Naive thymus-derived CD8-positive, alpha-beta T cell (primary cell): ENCODE measurements at places on chromosomes 1 and 21.

DNA sequence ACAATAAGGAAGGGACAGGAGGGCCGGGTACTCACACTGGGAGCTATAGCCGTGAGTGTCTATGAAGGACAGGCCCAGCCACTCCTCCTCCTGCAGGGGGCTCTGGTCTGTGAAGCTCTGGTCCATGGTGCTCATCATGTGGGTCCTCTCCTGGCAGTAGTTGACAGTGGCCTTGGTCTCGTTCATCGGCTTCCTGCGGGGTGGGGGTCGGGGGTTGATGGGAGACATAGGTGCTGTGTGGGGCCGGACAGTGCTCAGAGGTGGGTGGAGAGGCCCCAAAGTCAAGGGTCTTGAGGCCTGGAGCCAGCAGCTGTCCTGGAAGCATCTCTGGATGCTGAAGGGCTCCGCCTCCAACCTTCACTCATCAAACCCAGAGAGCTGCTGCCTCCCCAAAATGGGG, 260.4 kb downstream of the PTPRU start:
- DNase-seq = no peak

GRCh38 chr1:191290441-191290840, 812.8 kb upstream of the BRINP3 start:
- no peak for DNase-seq

GRCh38 chr1:231424950-231425805, 3.1 kb upstream of the EGLN1 start:
- DNase-seq = no peak

DNA sequence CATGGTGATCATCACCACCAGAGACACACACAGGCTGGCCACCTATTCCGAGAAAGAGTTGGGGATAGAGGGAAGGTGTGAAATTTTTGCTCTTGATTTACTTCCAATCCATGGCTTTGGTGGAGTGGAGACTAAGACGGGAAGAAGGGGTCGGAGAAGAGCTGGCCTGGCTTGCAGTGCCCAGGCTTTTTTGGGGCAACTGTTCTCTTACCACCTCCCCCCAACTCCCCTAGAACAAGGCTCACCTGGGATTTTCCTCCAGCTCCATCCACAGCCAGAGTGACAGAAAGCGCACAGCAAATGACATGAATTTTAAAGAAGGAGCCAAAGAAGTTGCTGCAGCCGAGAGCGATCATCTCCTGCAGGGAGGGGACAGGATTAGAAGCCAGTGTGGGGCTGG, 16.0 kb downstream of the SLC26A9 start:
- no peak for DNase-seq

DNA sequence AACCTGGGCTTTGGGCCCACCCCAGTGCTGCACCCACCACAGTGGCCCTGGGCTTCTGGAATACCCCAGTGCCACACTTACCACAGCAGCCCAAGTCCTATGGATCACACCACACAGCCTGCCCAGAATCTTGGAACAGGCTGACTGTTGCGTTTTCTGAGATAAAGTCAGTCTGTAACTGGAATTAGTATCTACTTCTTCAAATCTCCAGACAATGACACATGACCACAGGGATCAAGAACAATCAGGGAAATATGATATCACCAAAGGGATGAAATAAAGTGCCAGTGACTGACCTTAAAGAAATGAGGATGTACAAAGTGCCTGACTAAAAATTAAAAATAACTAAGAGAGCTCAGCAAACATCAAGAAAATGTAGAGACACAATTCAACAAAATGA, 239.7 kb upstream of the PLD5 start:
- DNase-seq = no peak

DNA sequence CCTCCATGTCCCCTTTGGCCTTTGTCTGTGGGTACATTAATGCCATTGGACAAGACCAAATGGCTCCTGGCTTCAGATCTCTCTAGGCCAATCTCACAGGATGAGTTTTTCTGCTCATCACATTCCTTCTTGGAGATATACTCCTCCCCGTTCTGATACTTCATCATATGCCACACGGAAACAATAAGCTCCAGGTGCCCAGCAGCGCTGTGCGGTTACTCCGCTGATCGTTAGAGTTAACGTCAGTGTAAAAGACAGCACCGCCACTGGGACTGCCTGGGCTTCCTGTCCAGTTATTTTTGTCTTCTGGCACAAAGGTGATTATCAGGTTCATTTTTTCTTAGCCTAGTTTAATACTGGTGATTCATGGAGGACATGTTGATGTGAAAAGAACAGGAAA, 22.5 kb downstream of the CACHD1 start:
- no peak for DNase-seq

DNA sequence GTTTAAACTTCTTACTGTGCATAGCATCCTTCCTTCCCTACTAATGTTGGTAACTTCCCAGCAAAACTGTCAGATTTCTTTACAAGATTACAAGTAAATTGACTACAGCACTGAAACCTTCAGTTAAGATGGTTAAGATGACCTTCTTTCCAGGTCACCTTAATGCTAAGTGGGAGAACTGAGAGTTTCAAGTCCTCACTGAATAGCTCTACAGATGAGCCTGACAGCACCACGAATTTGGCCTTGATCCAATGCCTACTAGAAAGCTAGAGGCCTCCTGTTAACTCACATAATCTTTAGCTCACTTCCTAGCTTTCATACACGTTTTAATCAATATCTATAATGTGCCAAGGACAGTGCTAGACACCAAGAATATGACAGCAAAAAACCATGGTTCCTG, 276.0 kb upstream of the PLD5 start:
- no peak for DNase-seq

- peak; percentile 95 for DNase-seq
Measured at GRCh38 chr1:2133039-2133878, 61.3 kb downstream of the FAAP20 start.

GRCh38 chr1:16260814-16261213, 23.8 kb upstream of the CPLANE2 start:
- DNase-seq = no peak

DNA sequence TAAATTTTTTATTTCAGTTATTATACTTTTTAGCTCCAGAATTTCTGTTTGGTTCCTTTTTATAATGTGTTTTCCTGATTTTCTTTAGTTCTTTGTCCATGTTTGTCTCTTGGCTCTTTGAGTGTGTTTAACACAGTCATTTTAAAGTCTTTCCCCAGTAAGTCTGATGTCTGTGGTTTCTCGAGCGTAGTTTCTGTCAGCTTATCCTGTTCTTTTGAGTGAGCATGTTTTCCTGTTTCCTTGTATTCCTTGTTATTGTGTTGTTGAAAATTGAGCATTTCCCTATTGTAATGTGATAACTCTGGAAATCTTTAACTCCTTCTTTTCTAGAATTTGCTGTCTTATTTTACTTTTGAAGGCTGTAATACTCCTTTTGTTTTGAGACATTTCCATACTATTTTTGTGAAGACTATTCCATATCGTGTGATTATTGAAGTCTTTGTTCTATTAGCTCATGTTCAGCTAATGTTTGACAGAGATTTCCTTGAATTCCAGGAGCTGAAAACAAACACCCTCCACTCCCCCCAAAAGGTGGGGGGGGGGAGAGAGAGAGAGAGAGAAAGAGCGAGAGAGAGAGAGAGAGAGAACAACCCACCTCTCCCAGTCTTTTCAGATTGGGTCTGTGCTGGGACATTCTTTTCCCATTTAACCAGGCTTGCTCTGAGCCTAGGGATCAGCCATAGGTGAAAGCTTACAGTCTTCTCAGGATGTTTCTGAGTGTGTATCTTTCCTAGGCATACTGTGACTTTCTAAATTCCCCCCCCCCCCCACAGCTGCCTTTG, 38.3 kb downstream of the SDCCAG8 start:
- no peak for DNase-seq

DNA sequence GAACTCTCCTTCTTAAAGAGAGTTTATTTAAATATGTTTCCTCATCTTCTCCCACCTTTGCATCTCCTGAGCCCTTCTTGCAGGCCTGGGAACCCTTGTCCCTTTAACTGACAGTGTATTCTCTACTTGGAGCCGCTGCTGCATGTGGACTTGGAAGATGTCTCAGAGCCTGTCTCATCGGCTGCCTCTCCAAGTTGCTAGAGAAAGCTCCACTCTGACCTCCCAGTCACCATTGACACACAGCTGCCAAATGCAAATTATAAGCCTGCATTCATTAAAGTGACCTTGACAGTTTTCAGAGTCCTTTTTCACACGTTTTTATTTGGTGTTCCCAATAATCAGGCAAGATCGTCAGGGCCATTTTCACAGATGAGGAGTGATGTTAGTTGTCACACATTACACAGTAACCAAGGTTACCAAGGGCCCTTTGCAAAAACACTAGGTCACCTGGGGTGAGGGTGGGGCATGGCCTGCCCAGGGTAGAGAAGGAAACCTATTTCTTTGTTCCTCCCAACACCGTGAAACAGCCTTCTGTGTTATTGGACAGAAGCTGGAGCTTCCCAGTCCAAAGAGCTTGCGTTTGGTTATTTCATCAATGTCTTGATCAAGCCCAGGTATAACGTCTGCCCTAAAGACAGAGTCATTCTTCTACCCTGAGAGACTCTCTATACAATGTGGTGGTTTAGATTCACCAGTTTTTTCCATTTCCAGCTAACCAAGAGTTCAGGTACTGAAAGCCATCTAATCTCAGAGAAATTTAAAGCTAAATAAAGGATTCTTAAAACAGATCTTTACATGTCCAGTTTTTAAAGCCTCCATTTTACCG, 164.1 kb downstream of the GALNT2 start:
- DNase-seq = no peak

DNA sequence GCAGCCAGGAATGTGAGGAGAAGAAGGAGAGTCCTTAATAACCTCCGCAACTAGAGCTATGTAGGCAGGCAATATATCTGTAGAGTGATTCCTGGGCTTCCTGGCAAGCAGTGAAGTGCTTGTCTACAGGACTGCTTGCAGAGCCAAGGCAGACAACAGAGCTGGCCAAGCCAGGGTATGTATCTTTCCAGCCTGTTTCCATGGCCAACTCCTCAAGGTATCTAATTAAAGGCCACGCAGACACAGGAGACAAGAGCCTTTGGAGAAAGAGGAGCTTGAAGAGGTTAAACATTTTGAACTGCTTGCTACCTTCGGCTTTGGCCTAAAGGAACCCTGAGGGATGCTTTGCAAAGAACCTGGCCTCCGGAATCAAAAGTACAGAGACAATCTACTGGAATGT, 137.4 kb downstream of the PIGK start:
- DNase-seq = no peak

- DNase-seq = no peak
Measured at GRCh38 chr21:28884481-28884880, 108.2 kb downstream of the LTN1 start.

GRCh38 chr1:228511546-228512445, 24.6 kb downstream of the RNF187 start:
- no peak for DNase-seq

DNA sequence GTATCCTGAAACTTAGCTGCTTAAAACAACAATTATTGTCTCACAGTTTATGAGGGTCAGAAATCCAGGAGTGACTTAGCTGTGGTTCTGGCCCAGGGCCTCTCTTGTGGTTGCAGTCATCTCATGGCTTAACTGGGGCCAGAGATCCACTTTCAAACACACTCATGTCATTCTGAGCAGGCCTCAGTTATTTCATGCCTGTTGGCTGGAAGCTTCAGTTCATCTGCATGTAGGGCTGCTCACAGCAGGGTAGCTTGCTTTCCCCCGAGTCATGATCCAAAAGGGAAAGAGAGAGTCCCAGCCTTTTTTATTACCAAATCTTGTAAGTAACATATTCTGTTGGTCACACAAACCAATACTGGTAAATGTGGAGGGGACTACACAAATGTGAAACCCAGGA, 96.6 kb upstream of the B3GALT2 start:
- DNase-seq = no peak

- no peak for DNase-seq
Measured at GRCh38 chr1:2528016-2528415, 1.6 kb upstream of the PANK4 start.

DNA sequence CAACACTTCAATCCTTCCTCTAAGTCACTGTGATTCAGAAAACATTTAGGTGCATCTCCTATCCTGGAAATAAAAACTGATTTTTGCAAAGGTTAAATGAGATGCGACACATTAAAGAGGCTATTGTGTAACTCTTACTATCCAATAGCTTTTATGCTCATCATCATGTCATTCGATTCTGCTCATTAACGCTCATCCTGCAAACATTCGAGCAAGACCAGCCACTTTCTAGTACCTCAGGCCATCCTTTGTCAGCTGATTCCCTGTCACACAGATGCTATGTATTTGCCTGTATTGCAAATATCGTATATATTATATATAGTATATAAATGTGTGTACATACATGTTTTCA, 131.6 kb downstream of the TLR5 start:
- DNase-seq = no peak

- DNase-seq = no peak
Measured at GRCh38 chr1:204192046-204192445, 4.2 kb downstream of the KISS1 start.

- DNase-seq = no peak
Measured at GRCh38 chr1:32405672-32406467, 11.6 kb upstream of the BSDC1 start.

DNA sequence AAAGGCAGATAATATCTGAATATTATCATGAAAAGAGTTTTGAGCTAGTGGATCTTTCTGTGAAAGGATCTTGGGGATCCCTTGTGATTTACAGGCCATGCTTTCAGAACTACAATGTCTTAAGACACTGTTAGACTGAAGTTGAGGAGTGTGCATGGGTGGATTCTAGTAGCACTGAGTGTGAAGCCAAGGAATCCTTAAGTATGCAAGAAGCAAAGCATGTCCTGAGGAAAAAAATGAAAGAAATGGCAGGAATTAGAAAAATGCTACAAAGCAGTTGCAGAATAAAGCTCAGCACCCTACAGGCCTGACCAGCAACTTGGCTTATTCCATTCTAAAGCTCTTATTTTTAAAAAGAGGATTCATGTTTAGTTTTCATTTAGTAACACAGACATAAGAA, 11.9 kb downstream of the STX6 start:
- no peak for DNase-seq

DNA sequence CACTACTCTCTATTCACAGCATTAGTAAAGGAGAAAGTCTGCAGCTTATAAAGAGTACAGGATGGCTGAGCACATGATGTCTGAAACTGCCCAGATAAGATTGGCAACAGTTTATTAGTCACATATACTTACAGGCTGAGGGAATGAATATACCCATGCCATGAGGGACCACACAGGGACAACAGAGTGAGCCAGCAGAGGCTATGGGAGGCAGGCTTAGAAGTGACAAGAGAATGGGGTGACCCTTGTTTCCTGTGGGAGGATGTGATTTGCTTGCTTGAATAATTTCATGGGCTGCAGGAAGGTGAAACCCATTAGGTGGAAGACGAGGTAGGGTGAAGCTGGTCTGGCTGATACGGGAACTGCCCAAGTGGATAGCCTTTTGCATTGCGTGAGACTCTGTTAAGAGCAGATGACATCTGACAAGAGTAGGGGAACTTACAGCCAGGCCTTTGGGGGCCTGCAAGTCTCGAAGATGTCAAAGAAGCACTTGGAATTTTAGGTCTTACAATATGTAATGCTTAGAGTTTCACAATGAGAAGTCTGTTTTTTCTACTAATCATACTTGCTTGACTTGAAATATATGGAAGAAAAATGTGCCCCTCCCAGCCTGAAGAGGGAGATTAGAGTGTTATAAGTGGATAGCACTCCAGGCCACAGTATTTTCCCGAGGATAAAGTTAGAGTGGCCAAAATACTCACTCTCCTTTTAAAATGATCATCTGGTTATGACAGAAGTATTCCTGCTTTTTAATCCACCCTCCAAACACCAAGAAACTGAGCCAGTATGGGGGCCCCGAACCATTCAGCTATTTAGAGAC, 34.6 kb upstream of the TNFSF4 start:
- DNase-seq = no peak
